ENCODE measurements at places on chromosomes 13 and 19.

- no peak for DNase-seq
Observed at GRCh38 chr13:103250071-103250470, 183.9 kb upstream of the SLC10A2 start.

- DNase-seq, result no peak
Observed at GRCh38 chr19:3694361-3695123, 5.7 kb downstream of the PIP5K1C start.

GRCh38 chr13:33052506-33053280 lies 36.5 kb downstream of the KL start:
- no peak for DNase-seq

DNA sequence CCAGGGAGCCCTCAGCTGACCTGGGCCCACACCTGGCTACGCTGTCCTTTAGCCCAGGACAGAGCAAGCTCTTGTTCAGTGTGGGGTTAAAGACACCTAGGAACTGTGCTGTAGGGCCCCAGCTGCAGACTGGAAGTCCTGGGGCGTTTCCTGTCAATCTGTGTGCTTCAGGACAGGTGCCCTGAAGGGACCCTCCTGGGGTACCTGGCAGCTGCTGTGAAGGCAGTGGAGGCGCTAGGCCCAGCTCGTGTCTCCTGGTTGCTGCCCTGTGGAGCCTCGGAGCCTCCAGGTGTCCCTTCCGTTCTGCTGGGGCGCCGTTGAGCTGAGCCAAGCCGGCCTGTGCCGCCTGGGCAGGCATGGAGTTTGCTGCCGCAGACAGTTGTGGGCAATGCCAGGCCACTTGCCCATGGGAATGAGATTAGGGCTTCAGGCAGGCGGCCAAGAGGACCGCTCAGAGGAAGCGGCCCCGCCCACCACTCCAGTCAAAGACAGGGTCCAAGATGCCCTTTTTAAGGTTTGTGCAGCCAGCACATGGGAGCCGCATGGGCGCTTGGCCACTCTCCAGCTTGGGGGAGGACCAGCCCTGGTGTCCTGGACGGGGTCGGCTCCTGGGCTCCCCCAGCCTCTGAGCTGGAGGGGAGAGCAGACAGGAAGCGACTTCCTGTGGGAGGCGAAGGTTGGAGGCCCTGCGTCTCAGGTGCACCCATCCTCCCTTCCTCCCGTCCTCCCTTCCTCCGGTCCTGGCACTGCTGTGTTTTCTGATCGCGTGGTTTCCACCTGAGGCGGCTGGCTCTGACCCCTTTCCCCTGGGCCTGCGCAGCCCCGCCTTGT lies 4.0 kb downstream of the PTBP1 start:
- DNase-seq, result no peak

- no peak for DNase-seq
Observed at GRCh38 chr13:64992314-64992713, 2237.8 kb downstream of the PCDH9 start.

GRCh38 chr13:90171649-90172048 lies 1175.8 kb upstream of the MIR17HG start:
- no peak for DNase-seq

DNA sequence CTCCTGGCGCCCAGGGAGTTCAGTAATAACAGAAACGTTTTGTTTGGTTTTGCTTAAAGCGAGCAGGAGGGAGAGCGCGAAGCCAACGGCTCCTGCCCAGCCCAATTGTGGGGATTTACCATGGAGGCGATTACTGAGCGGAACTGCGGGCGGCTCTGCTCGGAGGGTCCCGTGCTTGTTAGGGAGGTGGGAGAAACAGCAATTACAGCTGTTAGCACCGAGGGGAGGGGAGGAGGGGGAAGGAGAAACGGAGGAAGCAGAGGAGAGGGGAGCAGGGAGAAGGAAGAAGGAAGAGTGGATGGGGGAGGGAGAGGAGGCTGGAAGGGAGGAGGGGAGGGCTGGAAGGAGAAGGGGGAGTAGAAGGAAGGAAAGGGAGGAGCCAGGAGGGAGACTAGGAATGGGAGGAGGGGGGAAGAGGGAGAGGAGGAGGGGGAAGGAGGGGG lies 7.7 kb upstream of the ONECUT3 start:
- DNase-seq, result no peak

DNA sequence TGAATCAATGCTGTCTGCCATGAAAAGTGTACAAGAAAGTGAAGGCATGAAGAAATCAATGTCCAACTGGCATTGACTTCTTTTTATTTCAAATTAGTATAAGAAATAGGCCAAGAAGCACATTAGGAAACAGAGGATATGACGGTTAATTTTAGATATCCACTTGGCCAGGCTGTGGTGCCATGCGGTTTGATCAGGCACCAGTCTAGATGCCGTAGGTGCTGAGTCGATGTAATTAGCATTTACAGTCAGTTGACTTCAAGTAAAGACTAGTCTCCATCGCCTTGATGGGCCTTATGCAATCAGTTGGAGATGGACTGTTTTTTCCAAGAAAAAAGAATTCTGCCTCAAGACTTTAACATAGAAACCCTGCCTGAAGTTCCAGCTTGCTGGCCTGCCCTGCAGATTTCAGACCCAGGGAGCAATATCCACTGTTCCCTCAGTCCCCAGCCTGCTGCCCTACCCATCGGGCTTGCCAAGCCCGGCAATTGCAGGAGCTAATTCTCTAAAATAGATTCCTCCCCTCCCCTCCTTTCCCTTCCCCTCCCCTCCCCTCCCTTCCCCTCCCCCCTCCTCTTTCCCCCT lies 120.5 kb upstream of the PEG3 start:
- no peak for DNase-seq

GRCh38 chr13:30276178-30276577 lies 31.2 kb downstream of the KATNAL1 start:
- DNase-seq, result no peak

DNA sequence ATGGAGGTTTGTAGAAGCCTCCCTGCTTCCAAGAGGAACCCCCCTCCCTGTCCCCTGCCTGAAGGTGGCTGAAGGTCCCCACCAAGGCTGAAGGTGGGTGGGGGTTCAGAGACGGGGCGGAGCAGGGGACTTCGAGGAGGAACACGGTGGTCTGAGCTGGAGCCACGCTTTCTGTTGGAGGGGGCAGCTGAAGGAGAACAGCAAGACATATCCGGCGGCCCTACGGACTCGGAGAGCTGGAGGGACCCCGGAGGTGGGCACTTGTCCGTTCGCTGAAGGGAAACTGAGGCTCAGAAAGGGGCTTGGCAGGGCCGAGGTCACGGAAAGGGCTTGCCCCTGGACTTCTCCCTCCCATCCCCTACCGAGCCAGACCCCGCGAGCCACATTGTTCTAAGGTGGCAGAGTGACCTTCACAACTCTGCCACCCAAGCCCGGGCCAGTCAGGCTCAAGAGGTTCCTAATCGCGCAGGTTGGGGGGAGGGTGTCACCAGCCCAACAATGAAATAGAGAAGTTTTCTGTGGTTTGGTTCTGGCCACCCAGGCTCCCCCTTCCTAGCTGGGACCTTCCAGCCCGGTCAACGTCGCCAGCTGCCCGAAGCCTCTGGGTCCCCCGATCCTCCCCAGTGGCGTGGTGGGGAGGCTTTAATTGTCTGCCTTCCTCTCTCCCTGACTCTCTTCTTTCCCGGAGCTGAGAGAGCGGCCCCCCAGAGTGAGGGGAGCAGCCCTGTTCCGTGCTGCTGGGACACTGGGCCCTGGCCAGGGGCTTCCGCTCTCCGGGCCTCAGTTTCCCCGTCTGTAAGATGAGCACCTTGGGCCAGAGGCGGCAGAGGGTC lies 15.5 kb upstream of the KCNN1 start:
- no peak for DNase-seq

- DNase-seq, result peak; percentile 66
Observed at GRCh38 chr13:102402290-102402689, 442 bp upstream of the FGF14 start.

DNA sequence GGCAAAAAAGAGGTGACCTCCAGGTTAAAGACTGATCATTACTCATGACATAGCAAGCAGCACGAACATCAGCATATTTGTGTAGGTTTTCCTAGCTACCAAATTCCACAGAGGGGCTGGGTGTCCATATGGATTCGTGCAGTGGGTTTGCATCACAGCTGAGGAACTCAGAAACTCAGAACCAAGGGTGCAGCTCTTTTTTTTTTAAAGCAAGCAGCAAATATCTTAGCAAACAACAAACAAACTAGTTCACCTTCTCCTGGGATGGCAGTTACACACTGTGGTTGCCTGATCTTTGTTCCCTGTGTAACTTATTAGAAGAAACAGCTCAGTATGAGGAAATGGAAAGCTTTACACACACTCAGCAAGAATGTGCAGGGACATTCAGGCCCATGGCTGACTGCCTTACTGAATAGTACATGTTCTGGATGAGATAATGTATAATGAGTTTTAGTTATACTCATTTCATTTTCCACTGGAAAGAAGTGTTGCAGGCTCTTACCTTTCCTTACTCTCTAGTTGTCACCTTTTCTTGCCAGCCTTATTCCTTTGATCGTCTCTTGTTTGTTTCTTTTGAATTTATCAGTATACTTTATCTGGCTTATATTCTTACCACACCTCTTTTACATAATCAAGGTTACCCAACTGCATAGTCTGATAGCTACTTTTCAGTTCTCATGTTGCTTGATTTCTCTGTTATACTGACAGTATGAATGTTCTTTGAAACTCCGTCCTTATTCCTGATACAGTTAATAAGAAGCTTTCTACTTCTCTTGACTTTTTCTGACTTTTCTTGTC lies 4.3 kb downstream of the NDFIP2 start:
- DNase-seq, result no peak
